Renal pelvis (tissue), 12 donors: ENCODE measurements at places on chromosomes 1 and 21. TPM values are rescaled to one million over a fixed set of nuclear protein-coding genes. Genes with fewer than 3 reads are reported as not detected.

Gene FBXO44
- polyA plus RNA-seq, result 21.3 TPM

Gene PTGFRN
- 45.3 TPM for polyA plus RNA-seq

Gene CD5L
- not detected for polyA plus RNA-seq

Gene APCS
- polyA plus RNA-seq, result not detected

DNA sequence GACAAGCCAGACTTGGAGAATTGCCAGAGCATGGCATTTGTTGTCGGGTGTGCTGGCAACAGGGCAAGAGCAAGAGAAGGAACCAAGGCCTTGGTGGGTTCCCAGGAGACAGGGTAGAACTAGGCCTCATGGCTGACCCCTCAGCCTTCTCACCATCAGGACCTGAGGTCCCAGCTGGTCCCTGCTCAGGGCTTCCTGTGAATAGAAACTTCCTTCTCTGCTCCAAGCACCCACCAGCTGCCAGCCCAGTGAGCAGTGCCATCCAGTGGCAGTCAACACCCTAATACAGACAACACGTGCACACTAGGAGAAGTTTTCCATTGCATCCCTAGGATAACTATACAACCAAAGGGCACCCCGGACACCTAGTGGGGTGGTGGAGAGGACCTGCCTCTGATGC, 22.8 kb downstream of the S100A6 start:
- no peak for DNase-seq
